ENCODE measurements at places on chromosomes 12 and 14.

DNA sequence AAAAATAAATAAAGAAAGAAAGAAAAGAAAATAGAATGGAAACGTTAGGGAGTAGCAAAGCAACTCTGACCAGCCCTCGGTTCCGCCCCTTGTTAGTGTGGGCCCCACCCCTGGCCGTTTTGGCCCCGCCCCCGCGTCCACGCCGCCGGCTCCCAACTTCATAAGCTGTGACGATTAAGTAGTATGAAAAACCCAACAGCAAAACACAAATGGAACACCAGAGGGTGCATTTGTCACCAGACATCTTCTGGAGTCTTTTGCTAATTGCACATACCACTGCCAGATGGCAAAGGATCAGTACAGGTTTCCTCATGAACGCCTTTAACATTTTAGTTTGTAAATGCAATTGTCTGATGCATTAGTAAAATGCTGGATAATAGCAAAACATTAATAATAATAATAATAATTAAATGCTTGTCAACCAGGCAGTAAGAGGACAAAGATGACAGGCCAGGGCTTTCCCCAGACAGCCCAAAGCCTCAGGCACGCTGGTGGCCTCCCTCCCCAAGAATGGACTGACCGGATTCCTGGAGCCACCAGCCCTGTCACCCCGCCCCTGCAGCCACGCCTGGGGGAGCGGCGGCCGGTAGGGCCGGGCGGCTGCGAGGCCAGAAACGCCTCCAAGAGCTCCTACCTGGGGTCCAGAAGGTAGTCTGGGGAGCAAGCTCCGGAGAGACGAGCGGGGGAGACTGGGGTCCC, 23.6 kb downstream of the HSP90AA1 start:
- peak; percentile 51 for DNase-seq

DNA sequence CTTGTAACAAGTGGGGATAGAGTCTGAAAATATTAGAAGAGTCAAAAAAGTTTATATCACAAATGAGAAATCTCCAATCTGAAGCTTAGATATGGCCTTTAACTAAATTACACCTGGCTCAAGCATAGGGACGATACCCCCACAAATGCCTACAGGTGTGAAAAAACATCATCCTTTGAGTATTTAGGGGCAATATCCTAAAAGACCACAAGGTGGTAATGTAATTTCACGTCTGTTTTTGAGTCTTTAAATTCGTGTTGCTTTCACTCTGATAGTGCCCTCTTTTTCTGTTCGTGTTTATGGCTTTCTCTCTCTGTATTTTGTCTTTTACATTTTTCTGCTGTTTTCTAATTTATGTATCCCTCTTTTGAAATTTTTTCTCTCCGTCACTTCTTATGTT, 84.3 kb downstream of the ETNK1 start:
- no peak for DNase-seq

GRCh38 chr12:106097011-106097410, 41.7 kb downstream of the NUAK1 start:
- no peak for DNase-seq

DNA sequence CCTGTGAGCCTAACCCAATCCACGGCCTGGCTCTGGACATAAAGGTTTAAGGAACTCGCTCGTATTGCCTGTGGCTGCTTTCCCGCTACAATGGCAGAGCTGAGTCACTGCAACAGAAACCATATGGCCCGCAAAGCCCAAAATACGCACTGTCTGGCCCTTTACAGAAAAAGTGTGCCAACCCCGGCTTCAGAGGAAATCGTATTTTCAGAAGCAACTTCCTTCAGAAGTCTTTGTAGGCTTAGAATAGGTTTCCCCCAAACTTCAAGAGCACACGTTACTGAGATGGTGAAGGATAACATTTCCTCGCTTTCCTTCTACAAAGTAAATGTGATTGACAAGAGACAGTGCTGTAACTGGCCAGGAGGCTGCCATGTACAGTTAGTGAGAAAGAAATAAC, 34.8 kb upstream of the TESC start:
- DNase-seq, result no peak

GRCh38 chr12:9331218-9331626, 123.0 kb upstream of the PZP start:
- DNase-seq, result peak; percentile 70

- no peak for DNase-seq
Observed at GRCh38 chr14:75254901-75255584, 23.6 kb upstream of the FOS start.

GRCh38 chr12:52188658-52189057, 3.2 kb downstream of the KRT80 start:
- DNase-seq, result no peak

GRCh38 chr14:74546416-74546815, 52.9 kb downstream of the ISCA2 start:
- no peak for DNase-seq

DNA sequence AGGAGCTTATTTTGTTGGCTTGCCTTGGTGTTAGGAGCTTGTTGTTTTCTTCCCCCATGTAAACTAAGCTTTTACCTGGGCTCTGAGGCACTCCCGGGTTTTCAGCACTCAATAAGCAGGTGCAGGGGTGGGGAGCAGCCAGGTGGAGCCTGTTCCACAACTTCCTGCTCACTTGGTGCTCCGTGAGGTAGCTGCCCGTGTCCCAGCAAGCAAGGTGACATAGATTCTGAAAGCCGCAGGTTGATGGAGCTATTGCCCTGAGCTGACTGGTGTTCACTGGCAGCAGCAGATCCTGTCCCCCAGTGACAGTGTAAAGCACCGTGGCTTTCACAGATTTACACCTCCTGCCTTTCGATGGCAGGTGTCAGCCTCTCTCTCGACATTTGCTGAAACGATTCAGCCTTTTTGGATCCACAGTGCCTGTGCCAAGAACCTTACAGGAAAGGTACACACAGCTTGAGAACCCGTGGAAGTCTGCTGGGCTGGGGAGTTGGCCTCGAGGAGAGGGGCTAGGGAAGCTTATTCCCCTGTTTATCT, 295.7 kb upstream of the FKBP4 start:
- no peak for DNase-seq

- peak; percentile 80 for DNase-seq
Observed at GRCh38 chr14:20662968-20663732, 21.2 kb upstream of the RNASE4 start.

GRCh38 chr12:55713721-55714120, 2.1 kb upstream of the BLOC1S1 start:
- DNase-seq, result no peak

DNA sequence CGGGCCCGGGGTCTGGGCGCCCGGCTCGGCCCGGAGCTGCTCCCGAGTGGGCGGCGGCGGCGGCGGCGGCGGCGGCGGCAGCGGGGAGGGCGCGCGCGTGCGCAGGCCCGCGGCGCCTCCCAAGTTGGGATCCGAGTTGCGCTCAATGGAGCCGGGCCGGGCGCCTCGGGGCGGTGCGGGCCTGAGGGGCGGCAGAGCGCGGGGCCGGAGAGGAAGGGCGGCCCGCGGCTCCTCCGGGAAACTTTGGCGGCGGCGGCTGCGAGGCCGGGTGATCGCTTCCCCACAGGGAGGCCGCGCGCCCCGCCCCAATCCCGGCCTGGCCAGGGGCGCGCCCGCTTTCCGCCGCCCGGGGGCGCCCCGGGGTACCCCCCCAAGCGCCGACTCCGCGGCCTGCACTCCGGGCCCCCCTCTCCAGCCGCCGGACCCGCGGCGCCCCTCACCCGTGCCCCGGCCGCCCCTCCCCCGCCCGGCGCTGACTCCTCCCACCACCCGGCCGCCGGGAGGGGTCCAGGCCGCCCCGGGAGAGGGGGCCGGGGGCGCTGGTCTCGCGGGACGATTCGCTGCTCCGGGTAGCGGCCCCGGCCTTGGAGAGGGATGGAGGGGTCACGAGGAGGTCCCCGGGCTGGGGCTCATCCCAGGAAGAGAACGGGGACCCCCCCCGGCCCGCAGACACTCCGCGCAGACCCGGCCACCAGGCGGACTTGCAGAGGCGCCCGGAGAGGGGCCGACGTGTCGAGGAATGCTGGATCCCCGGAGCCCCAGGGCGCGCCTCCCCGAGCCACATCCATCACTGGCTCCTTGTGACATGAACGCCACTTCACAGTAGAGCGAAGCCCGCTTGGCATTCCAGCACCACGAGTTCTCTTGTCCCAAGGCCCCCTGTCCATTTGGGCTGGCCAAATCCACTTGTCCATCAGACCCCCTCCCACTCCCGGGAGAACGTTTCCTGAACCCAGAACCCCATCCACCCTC, at the start of gene RILPL1:
RILPL1 (minus strand) TSS at position 48 of the 972 bp plus-strand sequence. CDS start 237 bp downstream, outside the sequence.
- peak; percentile 45 for DNase-seq

DNA sequence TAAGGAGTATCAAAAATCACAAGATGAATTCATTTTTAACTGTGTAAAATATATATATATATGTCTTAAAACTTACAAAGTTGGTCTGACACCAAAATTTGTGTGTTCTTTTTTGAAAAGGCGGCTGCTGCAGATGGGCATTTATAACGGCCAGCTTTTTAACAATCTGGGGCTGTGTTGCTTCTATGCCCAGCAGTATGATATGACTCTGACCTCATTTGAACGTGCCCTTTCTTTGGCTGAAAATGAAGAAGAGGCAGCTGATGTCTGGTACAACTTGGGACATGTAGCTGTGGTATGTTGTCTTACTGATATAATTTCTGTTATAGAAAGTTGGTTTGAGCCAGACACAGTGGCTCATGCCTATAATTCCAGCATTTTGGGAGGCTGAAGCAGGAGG, 47.0 kb downstream of the TTC8 start:
- no peak for DNase-seq

- no peak for DNase-seq
Observed at GRCh38 chr14:65704850-65705249, 292.3 kb downstream of the FUT8 start.

GRCh38 chr12:5259523-5259922, 172.4 kb upstream of the NTF3 start:
- DNase-seq, result no peak

GRCh38 chr12:51192284-51192671, 19.3 kb upstream of the TFCP2 start:
- DNase-seq, result no peak

- DNase-seq, result no peak
Observed at GRCh38 chr12:39805651-39806050, 186.0 kb upstream of the ABCD2 start.

DNA sequence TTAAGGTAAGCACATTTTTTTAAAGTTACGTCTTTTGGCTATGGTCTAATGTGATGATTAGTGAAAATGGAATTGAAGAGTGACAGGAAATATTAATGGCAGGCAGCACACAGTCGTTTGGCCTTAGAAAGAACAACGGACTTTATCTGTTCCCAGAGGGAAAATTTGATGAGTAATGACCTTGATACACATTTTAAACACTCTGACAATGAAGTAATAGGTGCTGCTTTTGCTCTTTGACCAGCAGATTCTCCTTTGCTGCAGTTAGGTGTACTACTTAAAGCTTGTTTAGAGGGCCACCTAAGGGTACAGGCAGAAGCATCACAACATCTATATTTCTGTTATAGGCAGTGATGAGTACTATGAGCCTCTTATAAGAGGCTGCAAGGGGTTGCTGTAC, 27.1 kb upstream of the RNU6-8 start:
- no peak for DNase-seq

DNA sequence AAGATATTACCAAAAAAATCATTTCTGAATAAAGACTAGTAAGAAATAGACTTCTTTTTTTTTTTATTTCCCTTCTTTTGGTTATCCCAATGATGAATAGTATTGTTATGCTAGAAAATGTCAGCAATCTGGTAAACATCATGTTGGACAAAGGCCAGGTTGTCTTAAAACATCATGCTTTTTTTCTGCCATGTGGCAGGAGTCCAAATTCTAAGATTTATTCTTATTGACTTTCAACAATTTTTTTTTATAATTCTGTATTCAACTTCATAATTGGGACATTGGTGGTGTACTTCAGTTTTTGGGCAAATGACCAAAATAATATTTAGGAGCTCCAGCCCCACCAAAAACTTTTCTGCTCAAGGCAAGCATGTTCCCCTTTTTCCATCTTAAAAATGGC, 10.5 kb downstream of the DCN start:
- DNase-seq, result no peak

- DNase-seq, result no peak
Observed at GRCh38 chr12:79119796-79120195, 255.2 kb downstream of the SYT1 start.

- no peak for DNase-seq
Observed at GRCh38 chr12:8696442-8697090, 1.2 kb upstream of the RIMKLB start.

GRCh38 chr14:51616256-51616655, 35.5 kb upstream of the FRMD6 start:
- no peak for DNase-seq

DNA sequence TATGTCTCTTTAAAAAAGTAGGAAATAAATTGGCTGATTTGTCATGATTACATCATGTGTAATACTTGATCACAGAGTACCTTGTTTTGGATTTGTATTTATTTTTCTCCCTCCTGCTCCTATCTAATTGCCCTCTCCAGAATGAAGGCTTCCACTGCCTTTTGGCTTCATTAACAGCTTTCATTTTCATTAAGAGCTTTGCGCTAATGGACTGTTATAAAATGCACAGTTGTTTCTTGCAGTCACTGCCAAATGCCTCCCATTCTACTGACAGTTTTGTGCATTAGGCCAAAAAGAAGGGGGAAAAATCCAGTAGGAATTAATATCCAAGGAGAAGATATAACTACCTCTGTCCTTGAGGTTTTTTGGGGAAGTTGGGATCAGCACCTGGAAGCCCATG, 159.2 kb downstream of the NRXN3 start:
- no peak for DNase-seq

DNA sequence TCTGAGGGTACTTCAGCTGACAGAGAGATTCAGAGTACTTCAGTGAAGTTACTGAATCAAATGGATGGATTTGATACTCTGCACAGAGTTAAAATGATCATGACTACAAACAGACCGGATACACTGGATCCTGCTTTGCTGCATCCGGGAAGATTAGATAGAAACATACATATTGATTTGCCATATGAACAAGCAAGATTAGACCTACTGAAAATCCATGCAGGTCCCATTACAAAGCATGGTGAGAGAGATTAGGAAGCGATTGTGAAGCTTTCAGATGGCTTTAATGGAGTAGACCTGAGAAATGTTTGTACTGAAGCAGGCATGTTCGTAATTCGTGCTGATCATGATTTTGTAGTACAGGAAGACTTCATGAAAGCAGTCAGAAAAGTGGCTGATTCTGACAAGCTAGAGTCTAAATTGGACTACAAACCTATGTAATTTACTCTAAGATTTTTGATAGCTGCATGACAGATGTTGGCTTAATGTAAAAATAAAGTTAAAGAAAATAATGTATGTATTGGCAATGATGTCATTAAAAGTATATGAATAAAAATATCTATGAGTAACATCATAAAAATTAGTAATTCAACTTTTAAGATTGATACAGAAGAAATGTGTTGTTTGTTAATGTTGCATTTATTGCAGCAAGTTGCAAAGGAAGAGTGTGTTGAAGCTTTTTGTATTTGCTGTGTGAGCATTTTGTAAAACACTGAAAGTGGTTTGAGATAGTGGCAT, 136.1 kb upstream of the RAP1B start:
- no peak for DNase-seq

GRCh38 chr12:131000000-131000486, 46.3 kb downstream of the ADGRD1 start:
- DNase-seq, result no peak

GRCh38 chr12:6788972-6789924, at the start of gene CD4:
CD4 (plus strand) TSS chr12:6789528; CDS start chr12:6800139, 10,611 bp downstream.
- no peak for DNase-seq

GRCh38 chr14:68535404-68536017, 257.4 kb downstream of the ZFP36L1 start:
- no peak for DNase-seq

Measured in memory B cell (primary cell).